ENCODE measurements at places on chromosomes 13 and 19.
A peak's percentile ranks its signal among the peaks of the same experiment; 100 is the strongest.

DNA sequence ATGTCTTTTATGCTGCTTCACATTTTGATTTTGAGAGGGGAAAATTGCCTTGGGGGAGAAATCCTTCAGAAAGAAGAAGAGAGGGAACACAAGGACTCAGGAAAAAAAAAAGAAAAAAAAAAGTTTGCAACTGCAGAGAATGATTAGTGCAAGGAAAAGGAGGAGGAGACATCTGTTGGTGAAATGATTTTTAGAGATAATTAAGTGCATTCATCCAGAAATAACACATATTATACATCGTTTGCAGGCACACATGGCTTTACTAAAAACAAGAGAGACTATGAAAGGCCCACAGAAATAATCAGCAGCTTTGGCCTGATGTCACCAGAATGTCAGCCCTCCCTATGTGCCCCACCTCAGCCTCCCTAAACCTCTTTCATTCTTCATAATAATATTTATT lies 1058.2 kb downstream of the PCDH9 start:
- no peak for DNase-seq

- DNase-seq = no peak
These were observed 437.9 kb downstream of the FOXO1 start for GRCh38 chr13:40228496-40228895.

DNA sequence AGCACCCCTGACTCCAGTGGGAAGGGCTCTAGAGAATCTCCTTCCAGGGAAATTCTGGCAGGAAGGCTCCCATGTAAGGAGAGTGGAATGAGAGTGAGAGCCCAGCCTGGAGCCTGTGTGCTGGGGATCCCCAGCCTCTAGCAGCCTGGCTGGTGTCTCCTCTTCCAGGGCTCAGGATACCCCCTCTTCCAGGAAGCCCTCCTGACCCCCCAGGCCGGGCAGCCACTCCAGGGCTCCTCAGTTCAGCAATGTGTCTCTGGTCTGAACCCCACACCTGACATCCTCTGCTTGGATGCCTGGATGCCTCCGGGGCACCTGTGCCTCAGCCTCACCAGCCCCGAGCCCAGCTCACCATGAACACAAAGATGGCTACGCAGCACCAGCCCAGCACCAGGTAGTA lies 3.0 kb downstream of the C19orf33 start:
- no peak for DNase-seq

- DNase-seq = no peak
These were observed 9.3 kb upstream of the MISP start for GRCh38 chr19:741506-742131.

GRCh38 chr13:74978591-74978990 lies 503.4 kb downstream of the TBC1D4 start:
- DNase-seq = no peak

DNA sequence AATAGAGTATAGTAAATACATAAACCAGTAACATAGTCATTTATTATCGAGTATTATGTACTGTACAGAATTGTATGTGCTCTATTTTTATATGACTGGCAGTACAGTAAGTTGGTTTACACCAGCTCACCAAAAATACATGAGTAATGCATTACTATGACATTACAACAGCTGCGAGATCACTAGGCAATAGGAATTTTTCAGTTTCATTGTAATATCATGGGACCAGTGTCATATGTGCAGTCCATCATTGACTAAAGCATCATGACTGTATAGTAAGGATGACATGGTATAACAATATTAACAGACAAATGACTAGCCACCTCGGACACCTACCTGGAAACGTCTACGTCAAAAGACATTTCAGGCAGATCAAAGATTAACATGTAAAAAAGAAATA lies 33.6 kb downstream of the ATP7B start:
- DNase-seq = no peak

- no peak for DNase-seq
These were observed 261.9 kb upstream of the SOX21 start for GRCh38 chr13:94974015-94974951.

DNA sequence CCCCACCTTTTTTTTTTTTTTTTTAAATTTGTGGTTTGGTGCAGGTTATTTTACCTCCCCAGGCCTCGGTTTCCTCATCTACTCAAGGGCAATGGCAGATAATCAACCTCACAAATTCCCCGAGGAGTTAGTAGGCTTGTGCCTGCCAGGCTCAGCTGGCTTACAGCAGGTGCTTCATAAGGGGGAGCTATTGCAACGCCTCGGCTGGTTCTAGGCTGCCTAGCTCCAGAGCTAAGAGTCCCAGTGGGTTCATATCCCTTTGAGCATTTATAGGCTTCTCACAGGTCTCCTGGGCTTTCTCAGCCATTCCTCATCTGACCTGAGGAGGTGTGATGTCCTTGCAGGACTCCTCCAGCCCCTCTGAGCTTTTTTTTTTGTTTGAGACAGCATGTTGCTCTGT lies 10.6 kb downstream of the BCKDHA start:
- DNase-seq = no peak

- DNase-seq = no peak
These were observed 2.2 kb upstream of the CEACAM6 start for GRCh38 chr19:41753159-41753558.

DNA sequence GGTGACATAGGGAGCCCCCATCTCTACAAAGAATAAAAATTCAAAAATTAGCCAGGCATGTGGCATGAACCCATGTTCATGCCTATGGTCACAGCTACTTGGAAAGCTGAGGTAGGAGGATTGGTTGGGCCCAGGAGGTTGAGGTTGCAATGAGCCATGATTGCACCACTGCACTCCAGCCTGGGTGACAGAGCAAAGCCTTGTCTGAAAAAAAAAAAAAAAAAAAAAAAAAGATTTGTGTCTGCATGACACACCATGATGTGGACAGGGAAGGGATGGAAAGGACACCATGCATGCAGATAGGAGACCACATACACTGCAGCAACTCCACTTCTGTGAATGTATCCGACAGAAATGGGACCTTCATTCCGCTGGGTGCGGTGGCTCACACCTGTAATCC lies 34.0 kb upstream of the HOMER3 start:
- DNase-seq = no peak

- no peak for DNase-seq
These were observed 73.3 kb downstream of the TNFRSF19 start for GRCh38 chr13:23643338-23644125.

DNA sequence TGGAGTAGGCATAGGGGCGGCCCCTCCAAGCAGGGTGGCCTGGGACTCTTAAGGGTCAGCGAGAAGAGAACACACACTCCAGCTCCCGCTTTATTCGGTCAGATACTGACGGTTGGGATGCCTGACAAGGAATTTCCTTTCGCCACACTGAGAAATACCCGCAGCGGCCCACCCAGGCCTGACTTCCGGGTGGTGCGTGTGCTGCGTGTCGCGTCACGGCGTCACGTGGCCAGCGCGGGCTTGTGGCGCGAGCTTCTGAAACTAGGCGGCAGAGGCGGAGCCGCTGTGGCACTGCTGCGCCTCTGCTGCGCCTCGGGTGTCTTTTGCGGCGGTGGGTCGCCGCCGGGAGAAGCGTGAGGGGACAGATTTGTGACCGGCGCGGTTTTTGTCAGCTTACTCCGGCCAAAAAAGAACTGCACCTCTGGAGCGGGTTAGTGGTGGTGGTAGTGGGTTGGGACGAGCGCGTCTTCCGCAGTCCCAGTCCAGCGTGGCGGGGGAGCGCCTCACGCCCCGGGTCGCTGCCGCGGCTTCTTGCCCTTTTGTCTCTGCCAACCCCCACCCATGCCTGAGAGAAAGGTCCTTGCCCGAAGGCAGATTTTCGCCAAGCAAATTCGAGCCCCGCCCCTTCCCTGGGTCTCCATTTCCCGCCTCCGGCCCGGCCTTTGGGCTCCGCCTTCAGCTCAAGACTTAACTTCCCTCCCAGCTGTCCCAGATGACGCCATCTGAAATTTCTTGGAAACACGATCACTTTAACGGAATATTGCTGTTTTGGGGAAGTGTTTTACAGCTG lies at the start of the genes BRCA2 and ZAR1L:
TSS of gene BRCA2 (plus strand) at position 271 of the 790 bp plus-strand sequence. CDS start 953 bp downstream, outside the sequence.
TSS of gene ZAR1L (minus strand) at position 126 of the 790 bp plus-strand sequence. CDS start 3,438 bp downstream, outside the sequence.
- DNase-seq = peak; percentile 91

GRCh38 chr19:47646924-47647323 lies 38.0 kb downstream of the BICRA start:
- DNase-seq = no peak

- no peak for DNase-seq
These were observed 15.2 kb downstream of the PLEKHF1 start for GRCh38 chr19:29680447-29680846.

DNA sequence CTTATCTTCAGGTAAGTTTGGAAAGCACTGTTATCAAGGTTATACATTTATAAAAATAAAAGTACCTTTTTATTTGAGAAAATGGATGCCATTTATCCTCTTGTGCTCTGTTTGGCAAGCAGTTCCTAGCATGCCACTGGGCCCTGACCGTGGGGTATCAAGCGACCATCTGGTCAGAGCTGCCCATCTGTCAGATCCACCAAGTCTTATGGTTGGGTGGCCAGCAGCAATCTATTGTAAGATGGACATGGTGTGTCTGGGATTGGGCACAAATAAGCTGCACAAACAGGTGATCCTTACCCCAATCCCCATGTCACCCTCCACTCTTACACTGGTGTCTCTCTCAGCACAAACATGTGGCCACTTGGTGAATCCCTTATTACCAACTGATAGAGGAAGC lies 178.5 kb downstream of the DLEU7 start:
- no peak for DNase-seq

- no peak for DNase-seq
These were observed 109.5 kb downstream of the PDS5B start for GRCh38 chr13:32695602-32696250.
